ENCODE measurements at places on chromosomes 3 and 15.

DNA sequence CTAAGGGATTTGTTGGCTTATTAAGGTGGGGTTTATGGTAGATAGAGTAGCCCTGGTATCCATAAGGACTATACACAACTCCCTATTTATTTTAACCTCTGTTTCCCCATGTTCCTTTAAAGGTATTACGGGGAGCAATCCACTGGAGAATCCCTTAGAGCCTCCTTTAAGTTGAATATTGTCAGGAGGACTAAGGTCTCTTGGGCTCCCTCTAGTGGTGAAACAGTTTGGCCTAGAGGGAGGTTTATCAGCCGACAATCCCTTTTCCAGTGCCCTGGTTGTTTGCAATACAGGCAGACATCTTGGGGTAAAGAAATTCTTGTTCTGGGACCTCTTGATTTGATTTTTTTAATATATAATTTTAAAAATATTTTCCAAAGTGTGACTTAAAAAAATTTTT lies 12.9 kb downstream of the OPA1 start:
- DNase-seq: peak; percentile 86

DNA sequence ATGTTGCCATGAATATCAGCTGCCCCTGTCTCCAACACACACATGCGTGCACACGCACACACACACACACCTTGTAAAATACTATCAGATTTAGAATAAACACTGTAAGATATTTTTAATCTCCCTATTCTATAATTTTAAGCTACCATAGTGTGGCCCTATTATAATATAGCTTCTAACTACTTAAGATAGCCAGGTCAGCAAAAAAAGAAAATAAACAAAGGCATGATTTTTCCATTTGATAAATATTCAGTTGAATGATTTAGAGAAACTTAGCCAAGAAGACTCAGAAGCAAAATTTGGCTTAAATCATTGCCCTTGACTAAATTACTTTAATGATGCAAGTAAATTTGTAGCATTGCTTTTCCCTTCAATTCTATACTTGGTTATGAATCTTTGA lies 162.2 kb downstream of the ALCAM start:
- no peak for DNase-seq

DNA sequence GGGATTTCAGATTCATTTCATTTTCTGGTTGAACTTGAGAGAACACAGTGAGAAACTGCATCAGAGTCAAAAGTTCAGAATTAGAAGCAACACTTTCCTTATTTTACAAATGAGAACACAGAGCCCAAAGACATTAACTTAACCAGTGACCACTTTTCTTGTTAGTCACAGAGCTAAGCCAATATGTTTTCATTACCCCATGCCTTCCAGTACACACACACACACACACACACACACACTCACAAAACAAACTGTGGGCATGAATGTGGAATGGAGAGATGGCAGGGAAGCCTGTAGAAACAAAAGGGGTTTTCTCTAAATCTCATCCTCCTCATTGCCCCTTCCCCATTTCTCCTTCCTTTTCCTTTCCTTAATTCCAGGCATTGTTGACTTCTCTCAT lies 267.4 kb upstream of the GADL1 start:
- DNase-seq: no peak

DNA sequence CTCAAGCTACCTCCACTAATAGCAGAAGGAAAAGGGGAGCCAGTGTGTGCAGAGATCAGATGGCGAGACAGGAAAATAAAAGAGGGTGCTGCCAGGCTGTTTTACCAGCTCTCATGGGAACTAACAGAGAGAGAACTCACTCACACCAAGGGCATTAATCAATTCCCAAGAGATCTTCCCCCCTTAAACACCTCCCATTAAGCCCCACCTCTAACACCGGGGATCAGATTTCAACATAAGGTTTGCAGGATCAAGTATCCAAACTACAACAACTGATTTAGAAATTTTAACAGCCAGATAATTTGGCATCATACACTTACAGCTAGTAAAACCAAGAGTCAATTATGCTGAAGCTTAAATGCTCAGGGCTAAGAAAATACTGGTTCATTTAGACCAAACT lies 18.9 kb downstream of the CD200 start:
- DNase-seq: no peak

DNA sequence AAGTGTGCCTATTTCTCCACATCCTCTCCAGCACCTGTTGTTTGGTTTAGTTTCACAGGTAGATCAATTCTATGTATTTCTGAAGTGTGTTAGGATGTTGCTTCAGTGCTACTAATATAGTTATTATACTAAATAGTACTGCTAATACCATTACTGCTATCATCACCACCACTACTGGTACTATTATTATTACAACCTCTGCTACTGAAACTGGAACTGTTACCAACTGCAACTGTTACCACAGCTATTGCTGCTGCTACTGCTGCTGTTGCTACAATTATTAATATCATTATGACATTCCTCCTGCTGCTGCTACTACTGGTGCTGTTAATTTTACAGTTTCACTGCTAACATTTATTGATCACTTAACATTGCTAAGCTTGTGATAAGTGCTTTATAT lies 8.3 kb upstream of the LMOD3 start:
- no peak for DNase-seq

DNA sequence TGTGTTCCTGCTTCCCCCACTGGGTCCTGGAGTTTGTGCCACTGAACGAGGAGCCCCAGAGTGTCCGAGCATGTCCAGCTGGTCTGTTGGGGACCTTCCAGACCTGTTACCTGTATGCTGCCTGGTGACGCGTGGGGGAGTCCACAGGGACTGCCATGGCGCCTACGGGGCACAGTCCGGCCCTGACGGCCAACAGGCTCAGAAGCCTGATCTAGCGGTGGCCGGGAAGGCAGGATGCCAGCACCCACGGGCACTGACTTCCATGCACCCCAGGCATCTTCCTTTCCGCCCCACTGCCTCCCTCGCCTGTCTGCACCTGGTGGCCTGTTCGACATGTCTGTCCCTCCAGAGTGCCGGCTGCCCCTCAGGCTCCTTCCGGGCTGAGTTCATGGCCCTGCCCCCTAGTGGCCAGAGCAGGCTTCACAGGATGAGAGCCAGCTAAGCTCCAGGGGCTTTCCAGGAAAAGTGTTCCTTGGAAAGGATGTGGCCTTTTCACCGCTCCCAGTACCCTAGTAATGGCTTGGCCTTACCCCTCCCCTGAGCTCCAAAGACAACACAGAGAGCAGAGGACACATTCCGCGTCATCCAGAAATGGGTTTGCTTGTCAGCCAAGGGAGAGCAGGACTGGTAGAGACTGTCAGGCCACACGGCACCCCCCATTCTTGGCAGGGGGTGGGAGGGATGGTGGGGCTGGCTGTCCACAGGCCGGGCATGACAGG lies 35.7 kb downstream of the NGRN start:
- DNase-seq: peak; percentile 72

- no peak for DNase-seq
Observed at GRCh38 chr3:45103334-45103733, 42.8 kb downstream of the CDCP1 start.

DNA sequence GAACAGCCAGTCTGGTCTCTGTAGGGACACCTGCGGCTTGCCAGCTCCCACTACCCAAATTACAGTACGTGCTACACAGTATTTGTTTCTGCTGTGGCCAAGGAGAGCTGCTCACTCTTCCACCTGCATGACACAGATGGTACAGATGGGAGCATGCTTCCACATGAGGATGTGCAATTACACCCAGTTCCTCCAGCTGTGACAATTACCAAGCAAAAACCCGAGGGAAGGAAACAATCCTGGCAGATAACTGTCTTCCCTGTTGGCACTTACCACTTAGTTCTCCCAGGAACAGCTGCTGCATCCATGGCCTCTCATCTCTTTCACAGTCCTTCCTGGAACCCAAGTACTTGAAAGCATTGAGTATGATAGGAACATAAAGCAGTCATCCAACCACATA lies 34.4 kb downstream of the DET1 start:
- no peak for DNase-seq

Measured in suppressor macrophage (primary cell).